ENCODE measurements at places on chromosomes 4 and X. TPM values are rescaled to one million over a fixed set of nuclear protein-coding genes. Genes with fewer than 3 reads are reported as not detected.

The MAGIX gene
- 0.84 TPM for total RNA-seq

The AMTN gene
- not detected for total RNA-seq

DNA sequence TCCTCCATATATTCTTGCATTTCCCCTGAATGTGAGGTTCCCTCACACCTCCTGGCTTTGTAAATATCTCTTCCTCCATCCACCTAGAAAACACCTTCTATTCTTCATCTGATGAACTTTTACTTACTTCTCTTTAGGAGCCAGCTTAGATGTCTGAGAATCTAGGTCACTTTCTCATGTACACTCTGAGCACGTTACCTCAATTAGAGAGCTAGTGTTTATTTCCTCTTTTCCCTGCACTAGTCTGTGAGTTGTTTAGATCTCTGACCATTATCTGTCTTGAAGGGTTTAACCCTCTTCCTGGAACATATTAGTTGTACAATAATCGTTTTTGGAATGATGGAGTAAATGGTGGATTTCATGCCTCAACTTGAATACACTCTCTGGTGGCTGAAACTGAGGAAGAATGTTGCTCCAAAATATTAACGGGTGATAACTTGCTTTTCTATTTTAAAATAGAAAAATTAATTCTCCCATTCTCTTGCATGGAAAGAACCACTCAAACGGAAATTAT, 8.5 kb upstream of the NEIL3 start:
- DNase-seq: no peak

DNA sequence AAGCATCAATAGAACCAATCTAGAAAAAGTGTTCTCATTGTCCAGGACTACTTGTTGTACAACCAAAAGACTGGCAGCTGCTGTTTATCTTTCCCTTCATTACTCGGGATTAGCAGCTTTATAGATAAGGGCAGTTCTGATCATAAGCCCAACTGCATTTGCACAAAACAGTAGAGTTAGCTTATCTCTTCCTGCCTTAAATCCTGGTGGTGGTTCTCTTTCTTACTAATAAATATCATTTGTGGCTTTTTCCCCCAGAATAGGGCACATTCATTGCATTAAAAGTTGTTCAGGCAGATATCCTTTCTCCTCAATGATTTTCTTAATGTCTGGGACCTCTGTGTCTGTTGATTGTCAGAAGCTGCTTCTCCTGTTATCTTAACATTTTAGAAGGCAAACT, 20.2 kb upstream of the RRAGB start:
- DNase-seq: no peak

DNA sequence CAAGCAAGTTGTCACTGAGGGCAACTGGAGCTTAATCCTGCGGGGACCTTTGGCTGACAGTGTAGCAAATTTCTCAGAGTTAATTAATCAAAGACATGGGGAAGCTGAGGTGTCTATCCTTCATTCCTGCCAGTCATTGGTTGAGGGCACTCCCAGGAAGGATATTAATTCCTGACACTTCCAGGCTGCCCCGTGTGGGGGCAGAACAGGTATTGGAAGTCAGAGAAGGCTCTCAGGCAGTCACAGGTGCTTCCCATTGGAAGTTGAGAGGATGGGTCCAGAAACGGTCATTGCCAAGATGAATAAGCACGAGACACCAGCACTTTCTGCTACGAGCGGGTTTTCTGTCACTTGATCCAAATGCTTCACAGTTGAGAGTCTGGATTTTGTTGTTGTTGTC, 29.1 kb upstream of the CD38 start:
- DNase-seq: no peak

The SMIM9 gene
- total RNA-seq: not detected

- no peak for DNase-seq
Observed at GRCh38 chrX:48719958-48720357, 23.4 kb downstream of the SUV39H1 start.

GRCh38 chr4:47486231-47486673, 1.2 kb downstream of the ATP10D start:
- no peak for DNase-seq

DNA sequence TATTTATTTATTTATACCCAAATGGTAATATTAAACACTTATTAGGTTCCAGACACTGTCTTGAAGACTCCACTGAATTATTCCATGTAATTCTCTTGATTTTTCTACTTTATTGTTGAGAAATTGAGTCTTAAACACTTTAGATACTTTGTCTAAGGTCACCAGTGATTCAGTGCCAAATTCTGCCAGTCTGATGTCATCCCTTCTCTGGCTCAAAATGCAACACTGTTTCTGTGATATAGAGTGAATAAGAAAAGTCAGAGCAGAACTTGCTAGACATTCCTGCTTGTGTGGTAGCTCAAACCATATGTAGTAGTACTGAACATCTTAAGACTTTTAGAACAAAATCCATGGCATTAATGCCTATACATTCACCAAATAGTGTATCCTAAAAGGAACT, 164.3 kb downstream of the GABRB1 start:
- DNase-seq: no peak

The MAOA gene
- total RNA-seq: not detected

GRCh38 chr4:114734594-114734993, 136.0 kb downstream of the UGT8 start:
- DNase-seq: no peak

DNA sequence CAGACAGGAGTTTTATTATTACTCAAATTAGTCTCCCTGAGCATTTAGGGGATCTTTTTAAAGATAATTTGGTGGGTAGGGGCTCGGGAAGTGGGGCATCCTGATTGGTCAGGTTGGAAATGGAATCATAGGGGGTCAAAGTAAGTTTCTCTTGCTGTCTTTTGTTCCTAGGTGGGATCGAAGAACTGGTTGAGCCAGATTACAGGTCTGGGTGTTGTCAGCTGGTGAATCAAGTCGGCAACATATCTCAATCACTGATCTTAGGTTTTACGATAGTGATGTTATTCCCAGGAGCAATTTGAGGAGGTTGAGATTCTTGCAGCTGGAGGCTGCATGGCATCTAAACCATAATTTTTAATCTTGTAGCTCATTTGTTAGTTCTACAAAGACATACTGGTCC, 629.5 kb upstream of the AMOT start:
- DNase-seq: no peak

The KCNE5 gene
- not detected for total RNA-seq

- peak; percentile 29 for DNase-seq
Observed at GRCh38 chr4:48109413-48110263, 24.4 kb downstream of the TXK start.

DNA sequence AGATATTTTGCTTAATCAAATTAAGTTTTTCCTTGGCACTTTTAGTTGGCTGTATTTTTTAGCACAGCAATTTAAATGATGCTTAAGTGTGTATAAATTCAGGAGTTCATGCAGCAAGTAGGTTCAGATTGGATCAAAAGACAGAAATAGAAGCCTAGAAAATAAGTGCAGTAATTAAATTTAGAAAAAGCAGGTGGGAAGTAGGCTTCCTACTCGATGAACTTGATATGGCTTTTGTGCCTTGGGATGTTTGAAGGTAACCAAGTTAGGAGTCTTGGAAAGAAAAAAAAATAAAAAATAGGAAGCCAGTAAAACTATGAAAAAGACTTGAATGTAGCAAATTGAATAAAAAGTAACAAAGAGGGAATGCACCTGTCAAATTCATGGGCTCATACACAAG, 372.3 kb downstream of the SPOCK3 start:
- no peak for DNase-seq

DNA sequence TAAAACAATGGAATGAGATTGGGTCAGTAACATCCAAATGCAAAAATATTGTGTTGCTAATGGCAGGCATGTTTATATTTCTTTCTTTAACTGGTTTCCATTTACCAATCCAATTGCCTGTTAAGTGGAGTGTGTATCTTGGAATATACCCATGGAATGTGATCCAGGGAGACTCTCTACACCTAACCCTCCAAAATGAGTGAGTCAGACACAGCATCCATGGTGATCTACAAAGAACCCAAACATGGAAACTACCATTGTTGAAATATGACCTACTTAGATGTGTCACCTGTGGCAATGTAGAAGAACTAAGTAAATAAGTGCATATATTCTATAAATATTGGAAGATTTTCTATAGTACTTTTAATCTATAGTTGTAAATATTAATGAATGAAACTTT, 110.3 kb downstream of the AREG start:
- DNase-seq: no peak
